ENCODE measurements at places on chromosomes 11 and 22.

- no peak for DNase-seq
These were observed 47.4 kb upstream of the EHF start for GRCh38 chr11:34573537-34573936.

- DNase-seq, result no peak
These were observed 12.4 kb upstream of the ETS1 start for GRCh38 chr11:128599729-128600128.

DNA sequence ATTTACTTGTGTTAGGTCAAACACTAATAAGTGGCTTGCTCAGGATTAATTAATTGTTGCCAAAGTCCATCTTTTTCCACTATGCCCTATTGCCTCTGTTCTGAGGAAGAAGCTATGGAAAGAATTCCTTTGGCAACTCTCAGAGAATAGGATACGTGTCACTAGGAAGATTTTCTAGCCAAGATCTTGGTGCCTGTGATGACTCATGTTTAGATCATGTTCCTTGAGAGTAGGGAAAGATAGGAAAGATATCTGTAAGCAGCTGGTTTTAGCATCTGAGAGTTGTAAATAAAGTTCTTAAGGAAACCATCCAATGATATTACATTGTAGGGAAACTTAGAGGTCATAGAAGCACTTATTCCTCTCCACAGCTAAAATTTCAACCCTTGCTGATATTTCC lies 15.7 kb downstream of the SLN start:
- no peak for DNase-seq

GRCh38 chr22:19610518-19611253 lies 86.5 kb upstream of the CLDN5 start:
- DNase-seq, result no peak

GRCh38 chr22:24875862-24876506 lies 70.0 kb downstream of the SGSM1 start:
- no peak for DNase-seq

GRCh38 chr22:26286091-26286820 lies 117.0 kb downstream of the SEZ6L start:
- no peak for DNase-seq

GRCh38 chr11:9130297-9130696 lies 38.9 kb upstream of the SCUBE2 start:
- DNase-seq, result no peak

GRCh38 chr22:20567993-20568417 lies 60.6 kb downstream of the MED15 start:
- no peak for DNase-seq

DNA sequence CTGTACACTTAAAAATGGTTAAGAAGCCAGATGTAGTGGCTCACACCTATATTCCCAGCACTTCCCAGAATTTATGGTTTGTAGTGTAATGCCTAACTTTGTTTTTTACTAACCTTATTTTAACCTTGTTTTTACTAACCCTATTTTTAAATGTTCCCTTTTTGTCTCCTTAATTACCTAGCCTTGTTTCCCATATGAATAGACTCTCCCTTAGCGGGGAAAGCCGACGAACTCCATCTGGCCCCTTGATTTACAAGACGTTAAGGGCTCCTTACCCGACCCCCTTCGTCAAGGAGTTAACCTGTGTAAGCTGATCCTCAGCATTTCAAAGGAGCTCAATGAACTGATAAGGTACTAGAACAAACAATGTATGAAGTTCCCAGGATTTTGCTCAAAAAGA lies 17.1 kb downstream of the APOBEC3H start:
- DNase-seq, result no peak

- DNase-seq, result no peak
These were observed 150.6 kb downstream of the DSCAML1 start for GRCh38 chr11:117646411-117646810.

DNA sequence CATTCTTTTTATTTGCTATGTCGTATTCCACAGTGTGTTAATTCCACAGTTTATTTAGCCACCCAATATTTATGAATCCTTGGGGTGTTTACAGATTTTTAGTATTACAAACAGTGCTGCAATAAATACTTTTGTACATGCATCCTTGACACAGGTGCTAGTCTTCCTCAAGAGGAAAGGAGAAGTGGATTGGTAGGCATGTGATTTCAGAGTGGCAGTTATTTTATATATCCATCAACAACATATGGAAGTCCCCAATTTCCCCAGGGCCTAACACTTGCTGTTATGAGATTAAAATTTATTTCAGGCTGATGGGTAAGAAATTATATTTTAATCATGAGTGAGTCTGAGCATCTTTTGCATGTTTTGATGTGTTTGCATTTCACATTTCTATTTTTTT lies 17.9 kb downstream of the TRIM44 start:
- no peak for DNase-seq

- no peak for DNase-seq
These were observed 20.3 kb downstream of the DKK3 start for GRCh38 chr11:11988099-11988651.

DNA sequence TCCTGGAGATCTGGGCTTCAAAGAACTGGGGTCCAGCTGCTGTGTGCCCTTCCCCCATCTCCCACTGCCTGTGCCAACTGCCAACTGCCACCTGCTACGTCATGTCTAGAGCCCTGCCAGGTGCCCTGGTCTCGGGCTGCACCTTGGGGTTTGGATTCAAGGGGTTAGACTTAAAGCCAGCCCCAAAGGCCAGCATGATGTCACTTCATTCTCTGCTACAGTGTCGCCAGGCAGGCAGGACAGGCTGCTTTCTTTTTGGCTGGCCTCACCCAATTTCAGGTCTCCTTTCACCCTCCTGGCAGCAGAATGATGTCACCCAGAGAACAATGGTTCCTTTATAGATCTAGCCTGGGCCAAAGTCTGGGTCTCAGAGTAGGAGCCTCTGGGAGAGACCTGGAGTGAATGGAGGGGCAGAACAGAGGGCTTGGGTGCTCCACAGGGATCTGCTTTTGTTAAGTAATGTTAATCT lies 79.5 kb upstream of the CRYBB3 start:
- no peak for DNase-seq

DNA sequence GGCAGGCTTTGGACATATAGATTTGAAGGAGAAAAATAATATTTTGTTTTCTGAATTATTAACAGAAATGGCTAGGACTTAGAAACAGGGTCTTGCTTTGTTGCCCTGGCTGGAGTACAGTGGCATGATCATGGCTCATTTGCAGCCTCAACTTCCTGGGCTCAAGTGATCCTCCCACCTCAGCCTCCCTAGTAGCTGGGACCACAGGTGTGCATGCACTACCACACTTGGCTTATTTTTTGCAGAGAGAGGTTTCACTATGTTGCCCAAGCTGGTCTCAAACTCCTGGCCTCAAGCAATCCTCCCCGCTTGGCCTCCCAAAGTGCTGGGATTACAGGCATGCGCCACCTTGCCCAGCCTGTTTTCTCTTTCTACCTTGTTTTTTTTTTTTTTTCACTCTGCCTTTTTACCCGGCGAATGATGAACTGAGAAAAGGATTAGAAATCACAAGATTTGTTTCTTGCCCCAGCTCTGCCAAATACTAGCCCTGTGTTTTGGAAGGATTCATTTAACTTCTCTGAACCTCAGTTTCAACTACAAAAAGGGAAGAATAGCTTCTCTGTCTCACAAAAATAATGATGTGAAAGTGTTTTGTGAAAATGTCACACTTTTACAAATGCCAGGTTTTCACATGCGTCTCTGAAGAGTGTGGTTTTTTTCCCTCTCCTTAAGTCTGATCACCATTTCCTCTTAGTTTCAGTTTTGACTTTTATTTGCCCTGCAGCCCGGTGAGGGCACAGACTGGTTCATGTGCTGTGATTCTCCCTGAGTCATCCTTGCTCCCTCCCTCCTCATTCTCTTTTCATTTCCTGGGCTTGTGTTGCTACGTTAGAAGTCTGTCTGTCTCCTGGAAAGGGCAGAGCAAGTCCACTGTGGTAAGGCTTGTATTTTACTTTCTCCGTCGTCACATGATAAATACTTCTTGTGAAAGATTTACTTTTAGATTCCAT lies 67.7 kb downstream of the BCL2L13 start:
- no peak for DNase-seq

- DNase-seq, result no peak
These were observed 734 bp downstream of the C11orf58 start for GRCh38 chr11:16738947-16739815.

GRCh38 chr11:67640758-67641337 lies 1.3 kb upstream of the TBX10 start:
- DNase-seq, result no peak

DNA sequence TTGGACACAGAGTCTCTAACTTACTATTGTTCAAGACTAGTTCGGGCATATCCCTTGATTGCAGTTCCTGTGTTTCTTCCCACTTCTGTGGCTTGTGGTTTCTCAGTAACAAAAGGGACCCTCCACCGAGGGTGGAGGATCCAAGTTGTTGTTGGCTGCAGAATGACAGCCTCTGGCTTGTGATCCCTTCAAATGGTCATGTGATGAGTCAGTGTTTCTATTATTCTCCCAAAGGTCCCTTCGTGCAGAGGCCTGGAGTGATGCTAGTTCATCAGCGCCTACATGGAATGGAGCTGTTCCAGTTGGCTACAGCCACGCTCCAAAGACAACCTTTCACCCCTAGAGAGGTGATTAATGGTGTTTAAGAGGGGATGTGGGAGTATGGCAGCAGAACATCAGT lies 2.6 kb upstream of the VWCE start:
- no peak for DNase-seq

DNA sequence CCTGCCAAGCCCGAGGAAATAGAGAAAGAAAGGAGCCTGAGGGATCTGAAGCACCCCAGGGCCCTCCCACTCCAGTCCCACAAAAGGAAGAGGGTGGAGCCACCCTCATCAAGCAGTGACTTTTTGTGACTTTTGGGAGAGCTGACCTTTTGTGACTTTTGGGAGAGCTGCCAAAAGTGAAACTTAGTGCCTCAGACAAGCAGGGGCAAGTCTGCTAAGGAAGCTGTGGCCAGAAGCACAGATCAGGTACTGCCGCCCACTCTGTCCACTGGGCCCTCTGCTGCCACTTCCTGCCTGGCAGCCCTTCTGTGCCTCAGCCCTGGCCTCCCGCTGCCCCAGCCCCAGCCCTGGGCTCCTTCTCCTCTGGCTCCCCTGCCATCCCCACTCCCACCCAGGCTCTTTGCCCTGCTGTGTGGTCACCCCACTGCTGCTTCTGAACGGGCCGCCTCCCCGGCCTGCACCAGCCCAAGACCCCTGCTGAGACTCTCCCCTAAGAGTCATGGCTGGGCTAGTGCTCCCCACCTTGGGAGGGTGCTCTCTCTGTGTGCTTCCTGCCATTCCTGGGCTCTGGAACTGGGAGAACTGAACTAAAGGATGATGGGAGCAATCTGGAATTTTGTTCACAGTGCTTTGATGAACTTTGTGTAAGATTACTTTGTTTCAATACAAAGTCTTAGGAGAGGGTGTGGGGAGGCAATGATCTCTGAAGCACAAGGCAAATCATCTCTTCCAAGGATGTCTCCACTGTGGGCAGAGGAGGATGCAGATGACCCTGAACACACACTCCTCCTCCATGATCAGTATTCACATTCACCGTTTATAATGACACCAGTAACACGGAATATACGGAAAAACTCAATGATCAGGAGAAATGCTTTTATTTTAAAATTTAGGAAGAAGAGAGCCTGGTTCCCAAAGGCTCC lies at the start of gene APOBEC3H:
APOBEC3H (plus strand) TSS at position 147 of the 923 bp plus-strand sequence. CDS start 3,035 bp downstream, outside the sequence.
- DNase-seq, result no peak

DNA sequence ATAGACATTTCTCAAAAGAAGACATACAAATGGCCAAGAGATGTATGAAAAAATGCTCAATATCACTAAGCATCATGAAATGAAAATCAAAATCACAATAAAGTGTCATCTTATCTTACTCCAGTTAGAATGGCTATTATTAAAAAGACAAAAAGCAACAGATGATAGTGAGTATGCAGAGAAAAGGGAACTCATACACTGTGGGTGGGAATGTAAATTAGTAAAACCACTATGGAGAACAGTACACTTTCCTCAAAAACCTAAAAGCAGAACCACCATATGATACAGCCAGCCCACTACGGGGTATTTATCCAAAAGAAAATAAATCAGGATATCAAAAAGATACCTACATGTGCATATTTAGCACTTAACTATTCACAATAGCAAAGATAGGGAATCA lies 700.0 kb upstream of the ANO5 start:
- DNase-seq, result no peak

DNA sequence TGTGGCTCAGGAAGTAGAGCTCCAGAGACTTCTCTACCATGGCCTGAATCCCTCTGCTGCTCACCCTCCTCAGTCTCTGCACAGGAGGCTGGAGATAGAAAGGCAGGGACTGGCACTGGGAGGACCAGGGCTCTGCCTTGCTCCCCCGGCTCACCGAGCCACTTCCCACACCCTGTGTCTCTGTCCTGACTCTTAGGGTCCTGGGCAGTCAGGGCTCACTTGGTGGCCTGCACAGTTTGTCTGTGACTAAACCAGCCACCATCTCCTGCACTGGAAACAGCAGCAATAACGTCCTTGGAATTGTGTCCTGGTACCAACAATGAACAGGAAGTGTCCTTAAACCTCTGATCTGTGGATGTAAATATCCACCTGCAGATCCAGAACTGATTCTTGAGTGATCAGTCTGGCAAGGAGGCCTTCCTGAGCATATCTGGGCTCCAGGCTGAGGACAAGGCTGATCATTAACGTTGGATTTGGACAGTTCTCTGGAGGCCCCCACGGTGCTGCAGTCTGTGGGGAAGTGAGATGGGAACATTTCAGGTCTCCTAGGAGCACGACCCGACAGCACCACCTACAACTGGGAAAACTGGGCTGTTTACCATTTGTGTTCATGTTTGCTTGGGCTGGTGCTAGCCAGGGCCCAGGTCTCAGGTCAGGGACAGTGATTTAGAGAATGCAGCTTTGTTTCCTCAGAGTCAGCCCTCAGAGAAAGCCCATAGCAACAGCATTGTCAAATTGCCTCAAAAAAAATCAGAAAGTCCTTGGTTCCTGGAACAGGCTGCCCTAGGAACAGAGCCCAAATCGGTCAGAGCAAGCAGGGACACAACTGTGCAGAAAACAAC lies 82.5 kb downstream of the ZNF280B start:
- no peak for DNase-seq

GRCh38 chr11:33664827-33665226 lies 35.8 kb downstream of the C11orf91 start:
- DNase-seq, result no peak

GRCh38 chr11:60175860-60176275 lies 7.0 kb downstream of the MS4A6A start:
- DNase-seq, result no peak

DNA sequence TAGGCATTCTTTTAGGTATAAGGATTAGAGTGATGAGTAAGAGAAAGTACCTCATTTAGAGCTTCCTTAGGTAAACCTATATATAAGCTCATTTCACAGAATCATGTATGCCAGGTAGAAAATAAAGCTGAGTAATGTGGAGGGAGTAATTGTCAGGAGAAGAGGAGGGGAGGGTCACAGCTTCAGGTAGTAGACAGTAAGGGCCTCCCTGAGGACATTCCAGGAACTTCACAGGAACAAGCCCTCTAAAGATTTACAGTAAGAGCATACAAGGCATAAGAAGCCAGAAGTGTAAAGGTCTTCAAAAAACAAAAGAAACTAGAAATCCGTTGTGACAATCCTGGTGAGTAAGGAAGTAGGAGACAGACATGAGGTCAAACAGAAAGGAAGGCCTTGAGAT lies 57.6 kb downstream of the USP47 start:
- no peak for DNase-seq

GRCh38 chr11:102733232-102733875 lies 8.6 kb upstream of the MMP8 start:
- DNase-seq, result no peak

GRCh38 chr22:23200898-23201297 lies 20.6 kb downstream of the BCR start:
- DNase-seq, result no peak

Measured in activated CD4-positive, CD25-positive, alpha-beta regulatory T cell treated with anti-CD3 and anti-CD28 coated beads, Interleukin-2, amount 50 U/mL, for 16 hours (primary cell).